ENCODE measurements at places on chromosomes 1 and 21. TPM values are rescaled to one million over a fixed set of nuclear protein-coding genes. Genes with fewer than 3 reads are reported as not detected.

The ESPN gene
- total RNA-seq = under 0.01 TPM

The TTC24 gene
- total RNA-seq = not detected

The RAD54L gene
- 4.8 TPM for total RNA-seq

DNA sequence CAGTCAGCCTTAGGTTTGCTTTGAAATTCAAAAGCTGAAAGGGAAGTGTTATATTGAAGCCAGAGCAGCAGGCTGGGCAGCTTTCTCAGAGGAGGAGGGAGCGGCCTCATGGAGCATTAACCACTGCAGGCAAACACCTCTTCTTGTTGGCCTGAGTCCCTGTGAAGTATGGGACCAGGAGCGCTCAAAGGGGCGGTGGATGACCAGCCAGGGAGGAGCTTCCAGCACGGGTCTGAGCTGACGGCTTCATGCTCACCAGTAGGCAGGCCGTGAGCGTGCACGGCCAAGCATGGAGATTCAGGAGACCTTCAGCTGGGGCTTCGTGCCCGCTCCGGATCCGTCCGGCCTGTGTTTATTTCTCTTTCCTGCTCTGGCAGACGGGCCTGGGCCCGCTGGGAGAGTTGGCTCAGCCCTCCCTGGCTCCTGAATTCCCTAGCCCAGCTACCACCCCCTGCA is 245.2 kb downstream of the TRABD2B start:
- no peaks in the 10 kb centered on the region for H3K27me3 ChIP-seq
- H3K27ac ChIP-seq = no peak overlapping the region
- H3K36me3 ChIP-seq = no peaks in the 10 kb centered on the region
- peak; percentile 4 for DNase-seq
- no peak overlapping the region for H3K4me3 ChIP-seq

DNA sequence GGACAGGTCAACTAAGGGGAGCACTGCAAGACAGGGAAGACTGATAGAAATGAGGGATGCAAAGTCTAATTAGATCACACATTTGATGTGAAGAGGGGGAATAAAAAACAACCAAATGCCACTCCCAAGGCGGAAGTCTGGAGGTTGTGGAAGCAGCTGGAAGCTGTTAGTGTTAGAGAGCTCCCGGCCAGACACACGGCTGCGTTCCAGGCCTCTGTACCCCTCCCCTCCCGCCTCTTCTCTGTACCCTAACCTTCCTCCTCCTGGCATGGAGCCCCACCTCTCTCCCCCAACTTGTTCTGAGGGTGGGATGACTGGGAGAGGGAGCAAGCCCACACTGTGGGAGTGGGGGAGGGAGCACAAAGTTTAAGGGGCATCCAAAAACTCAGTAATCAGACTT is 67.0 kb downstream of the PLEKHA6 start:
- no peaks in the 10 kb centered on the region for H3K27me3 ChIP-seq
- H3K36me3 ChIP-seq = no peaks in the 10 kb centered on the region
- H3K4me1 ChIP-seq = peaks cover 36% of the 10 kb centered on the region
- no peak for DNase-seq

- H3K4me3 ChIP-seq = no peak overlapping the region
- DNase-seq = no peak
- H3K4me1 ChIP-seq = peaks cover 33% of the 10 kb centered on the region
- no peaks in the 10 kb centered on the region for H3K36me3 ChIP-seq
- no peaks in the 10 kb centered on the region for H3K27me3 ChIP-seq
These were observed 161.8 kb downstream of the PSMG1 start for GRCh38 chr21:39021478-39021832.

GRCh38 chr21:26154753-26155152 is 15.8 kb downstream of the APP start:
- H3K36me3 ChIP-seq = peaks cover 2% of the 10 kb centered on the region
- no peak overlapping the region for H3K4me3 ChIP-seq

DNA sequence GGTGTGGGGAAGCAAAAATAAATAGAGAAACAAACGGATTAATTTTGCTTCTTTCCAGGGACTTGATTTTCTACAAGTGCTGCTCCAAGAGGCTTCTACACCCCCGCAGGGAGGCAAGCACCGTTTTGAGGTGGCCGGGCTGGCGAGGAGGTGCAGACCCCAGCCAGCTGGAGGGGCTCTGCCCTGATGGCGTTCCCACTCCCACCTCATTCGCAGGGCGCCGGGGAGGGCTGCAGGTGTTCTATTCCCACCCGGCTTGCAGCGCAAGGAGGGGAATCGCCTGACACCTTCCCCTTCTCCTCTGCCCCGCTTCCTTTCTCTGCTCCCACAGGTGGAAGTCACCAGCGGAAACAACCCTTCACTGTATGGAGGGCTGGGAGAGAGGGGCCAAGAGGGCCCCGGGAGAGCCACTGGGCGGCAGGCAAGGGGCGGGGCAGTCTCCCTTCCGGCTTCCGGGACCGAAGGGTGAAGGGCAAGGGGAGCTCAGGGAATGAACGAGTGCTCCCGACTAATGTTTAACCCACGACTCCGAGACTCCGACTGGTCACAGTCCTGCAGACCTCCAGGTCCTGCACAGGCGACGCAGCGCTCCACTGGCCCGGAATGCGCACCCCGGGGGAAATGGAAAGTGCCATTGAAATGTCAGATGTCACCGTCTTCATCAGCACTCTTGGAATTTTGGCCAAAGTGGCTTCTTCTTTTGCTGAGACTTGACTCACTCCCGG is 29.1 kb downstream of the TEX35 start:
- DNase-seq = no peak
- H3K36me3 ChIP-seq = peaks cover 5% of the 10 kb centered on the region
- H3K4me1 ChIP-seq = peaks cover 46% of the 10 kb centered on the region
- no peaks in the 10 kb centered on the region for H3K27me3 ChIP-seq
- peak overlapping the region; percentile 77 for H3K27ac ChIP-seq

DNA sequence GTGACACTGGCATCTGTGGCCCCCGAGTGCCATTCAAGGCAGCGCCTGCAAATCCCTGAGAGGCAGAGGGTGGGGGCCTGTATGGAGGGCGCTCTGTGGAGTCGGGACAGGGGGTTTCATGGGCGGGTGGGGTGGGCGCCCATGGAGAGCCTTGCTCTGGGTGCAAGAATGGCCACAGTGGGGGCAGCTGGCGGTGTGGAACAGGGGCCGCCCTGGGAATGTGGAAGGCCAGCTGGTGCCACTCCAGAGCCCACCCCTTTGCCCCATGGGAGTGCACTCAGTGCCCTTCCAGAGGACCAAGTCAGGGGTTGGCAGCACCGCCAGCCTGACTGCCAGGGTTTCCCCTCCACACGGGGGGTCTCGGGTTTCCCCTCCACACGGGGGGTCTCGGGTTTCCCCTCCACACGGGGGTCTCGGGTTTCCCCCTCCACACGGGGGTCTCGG is 55.0 kb upstream of the TRAPPC10 start:
- peaks cover 16% of the 10 kb centered on the region for H3K36me3 ChIP-seq
- H3K27ac ChIP-seq = no peak overlapping the region
- no peak overlapping the region for H3K4me3 ChIP-seq
- peaks cover 9% of the 10 kb centered on the region for H3K4me1 ChIP-seq

- peak within 1 kb of the TSS; percentile 99 for H3K4me3 ChIP-seq
- no peaks in the 10 kb centered on the region for H3K27me3 ChIP-seq
- peaks cover 14% of the 10 kb centered on the region for H3K4me1 ChIP-seq
- H3K27ac ChIP-seq = peak within 1 kb of the TSS; percentile 86
These were observed at the start of gene TMEM240 for GRCh38 chr1:1540090-1540817. TMEM240 (minus strand) TSS chr1:1540624; CDS start chr1:1540346, 278 bp downstream.

GRCh38 chr1:228074954-228075730 is 7.4 kb upstream of the ARF1 start:
- H3K4me3 ChIP-seq = no peak overlapping the region
- H3K27ac ChIP-seq = no peak overlapping the region
- no peaks in the 10 kb centered on the region for H3K36me3 ChIP-seq

DNA sequence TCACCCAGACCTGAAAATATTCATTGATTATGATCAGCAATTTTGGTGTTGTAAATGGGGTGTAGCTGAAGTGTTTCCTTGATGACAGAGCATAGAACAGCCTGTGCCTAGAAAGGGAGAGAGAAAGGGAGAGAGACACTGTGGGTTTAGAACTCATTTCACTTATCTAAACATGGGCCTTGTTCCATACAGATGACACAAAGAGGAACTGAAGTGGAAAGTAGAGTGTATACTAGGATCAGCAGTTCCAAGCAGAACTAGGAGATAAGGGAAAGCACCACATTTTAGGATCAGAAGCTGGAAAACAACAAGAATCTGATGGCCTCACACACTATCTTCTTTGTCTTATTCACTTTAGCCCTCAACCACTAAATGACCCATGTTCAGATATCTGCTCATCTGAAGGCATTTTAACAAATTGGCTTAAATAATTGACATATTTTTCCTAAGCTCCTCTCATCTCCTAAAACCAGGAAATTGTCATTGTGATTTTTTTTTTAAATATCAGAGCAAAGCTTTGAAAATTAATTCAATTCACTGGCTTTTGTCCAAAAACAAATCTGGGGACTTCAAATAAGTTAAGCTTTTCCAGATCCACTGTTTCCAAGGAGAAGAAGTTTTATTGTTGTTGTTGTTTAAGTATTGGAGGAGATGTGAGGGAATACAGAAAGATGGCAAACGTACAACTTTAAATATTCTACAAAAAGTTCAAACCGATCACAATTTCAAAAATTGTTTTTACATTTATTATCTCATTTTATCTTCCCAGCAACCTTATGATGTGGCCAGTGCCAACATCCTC is 103.8 kb downstream of the LYPLAL1 start:
- no peak overlapping the region for H3K4me3 ChIP-seq
- no peaks in the 10 kb centered on the region for H3K4me1 ChIP-seq
- H3K36me3 ChIP-seq = no peaks in the 10 kb centered on the region
- H3K27ac ChIP-seq = no peak overlapping the region
- DNase-seq = peak; percentile 33

- no peak for DNase-seq
- no peak overlapping the region for H3K4me3 ChIP-seq
- no peaks in the 10 kb centered on the region for H3K27me3 ChIP-seq
- no peak overlapping the region for H3K27ac ChIP-seq
These were observed 11.3 kb downstream of the FMO2 start for GRCh38 chr1:171196351-171196750.

- H3K4me1 ChIP-seq = peaks cover 8% of the 10 kb centered on the region
- H3K27ac ChIP-seq = no peak overlapping the region
- no peaks in the 10 kb centered on the region for H3K36me3 ChIP-seq
- H3K4me3 ChIP-seq = no peak overlapping the region
- no peak for DNase-seq
These were observed 54.7 kb downstream of the OLFML3 start for GRCh38 chr1:114033961-114034360.

GRCh38 chr1:157585984-157586383 is 11.9 kb downstream of the FCRL4 start:
- no peaks in the 10 kb centered on the region for H3K4me1 ChIP-seq
- DNase-seq = no peak
- no peaks in the 10 kb centered on the region for H3K27me3 ChIP-seq
- H3K36me3 ChIP-seq = no peaks in the 10 kb centered on the region
- H3K27ac ChIP-seq = no peak overlapping the region
